NCI-H748 treated with DMSO at 0.1 percent for 48 hours (cell line): ENCODE measurements at places on chromosomes 11 and 22.
A peak's percentile ranks its signal among the peaks of the same experiment; 100 is the strongest.

- no peak for DNase-seq
Measured at GRCh38 chr11:28464252-28464867, 356.2 kb downstream of the METTL15 start.

GRCh38 chr22:50238755-50239154, 6.1 kb downstream of the TUBGCP6 start:
- no peak for DNase-seq

DNA sequence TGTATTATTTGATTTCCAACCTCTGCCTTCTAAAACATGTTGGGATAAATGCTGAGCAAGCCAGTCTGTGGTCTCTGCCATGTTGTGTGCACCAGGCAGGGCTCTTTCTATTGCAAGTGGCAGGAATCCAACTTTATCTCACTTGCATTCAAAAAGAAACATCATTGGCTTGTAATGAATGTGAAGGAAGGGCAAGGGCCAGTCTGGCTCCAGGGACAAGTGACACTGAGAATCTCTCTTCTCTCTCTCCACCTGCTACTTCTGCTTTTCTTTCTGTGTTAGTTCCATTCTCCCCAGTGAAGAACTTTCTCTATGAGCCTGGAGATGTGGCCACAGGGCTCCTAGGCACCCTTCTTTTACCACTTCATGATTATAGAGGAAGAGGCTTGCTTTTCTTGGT, 329.9 kb upstream of the NCAM1 start:
- no peak for DNase-seq

DNA sequence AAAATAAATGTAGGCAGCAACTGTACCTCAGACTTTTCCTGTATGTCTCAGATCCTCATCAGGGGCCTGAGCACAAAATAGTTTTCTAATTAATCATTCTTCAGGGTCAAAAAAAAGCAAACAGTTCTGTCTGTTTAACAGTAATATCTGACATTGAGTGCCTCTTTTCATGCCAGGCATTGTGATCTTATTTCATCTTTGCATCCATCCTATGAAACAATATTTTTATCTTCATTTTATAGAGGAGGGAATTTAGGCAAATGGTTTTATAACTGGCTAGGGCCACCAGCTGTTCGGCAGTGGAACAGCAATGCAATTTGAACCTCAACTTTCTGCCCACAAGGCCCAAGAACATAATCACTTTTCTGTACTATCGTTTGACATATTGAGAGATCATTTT, 145.6 kb downstream of the WNT7B start:
- DNase-seq, result no peak

DNA sequence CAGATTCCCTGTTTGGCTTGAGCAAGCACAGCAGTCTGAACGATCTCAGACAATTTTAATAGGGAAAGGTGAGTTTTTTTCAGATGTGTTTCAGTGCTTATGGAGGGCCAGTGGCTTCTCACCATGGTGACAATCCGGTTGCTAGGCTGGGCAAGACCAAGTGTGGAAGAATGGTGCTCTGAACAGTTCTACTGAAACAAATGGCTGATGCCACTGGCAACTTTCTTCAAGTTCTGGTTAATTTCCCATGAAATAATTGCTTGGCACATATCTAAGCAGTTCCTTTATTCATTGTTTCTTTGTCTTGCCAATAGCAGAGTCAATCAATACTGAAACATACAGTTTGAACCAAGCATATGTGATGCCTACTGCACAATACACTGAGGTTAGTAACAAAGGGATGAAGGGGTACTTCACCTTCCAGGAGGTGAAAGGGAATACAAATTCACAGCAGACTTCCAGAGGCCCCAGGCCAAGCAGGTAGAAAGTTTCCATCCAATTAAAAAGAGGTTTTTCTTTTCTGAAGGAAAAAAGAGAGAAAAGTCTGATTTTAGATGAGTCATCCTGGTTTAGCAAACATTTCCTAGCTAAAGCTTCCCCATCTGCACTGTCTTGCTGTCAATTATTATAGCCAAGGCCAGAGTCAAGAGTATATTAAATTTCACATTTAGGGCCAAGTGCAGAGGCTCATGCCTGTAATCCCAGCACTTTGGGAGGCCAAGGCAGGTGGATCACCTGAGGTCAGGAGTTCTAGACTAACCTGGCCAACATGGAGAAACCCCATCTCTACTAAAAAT, 21.2 kb upstream of the NDUFC2 start:
- DNase-seq, result no peak

- DNase-seq, result no peak
Measured at GRCh38 chr11:117337076-117337475, 9.4 kb downstream of the CEP164 start.

- DNase-seq, result no peak
Measured at GRCh38 chr11:3222003-3222855, 3.6 kb upstream of the MRGPRG start.

- DNase-seq, result no peak
Measured at GRCh38 chr11:67632982-67633755, 3.4 kb upstream of the NUDT8 start.

DNA sequence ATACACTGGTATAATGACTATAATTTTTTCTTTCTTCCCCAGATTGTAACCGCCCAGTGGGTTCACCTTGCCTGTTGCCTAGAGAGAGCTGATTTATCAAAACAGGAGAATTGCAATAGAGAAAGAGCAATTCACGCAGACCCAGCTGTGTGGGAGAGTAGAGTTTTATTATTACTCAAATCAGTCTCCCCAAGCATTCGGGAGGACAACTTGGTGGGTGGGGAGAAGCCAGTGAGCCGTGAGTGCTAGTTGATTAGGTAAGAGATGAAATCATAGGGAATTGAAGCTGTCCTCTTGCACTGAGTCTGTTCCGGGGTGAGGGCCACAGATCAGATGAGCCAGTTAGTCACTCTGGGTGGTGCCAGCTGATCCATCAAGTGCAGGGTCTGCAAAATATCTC, 73.2 kb downstream of the SLC35F2 start:
- DNase-seq, result no peak

- DNase-seq, result no peak
Measured at GRCh38 chr11:85385547-85385946, 241.6 kb downstream of the DLG2 start.

GRCh38 chr11:70628855-70629844, 230.8 kb downstream of the CTTN start:
- DNase-seq, result peak; percentile 25

- DNase-seq, result no peak
Measured at GRCh38 chr22:33476716-33477115, 418.5 kb upstream of the SYN3 start.

DNA sequence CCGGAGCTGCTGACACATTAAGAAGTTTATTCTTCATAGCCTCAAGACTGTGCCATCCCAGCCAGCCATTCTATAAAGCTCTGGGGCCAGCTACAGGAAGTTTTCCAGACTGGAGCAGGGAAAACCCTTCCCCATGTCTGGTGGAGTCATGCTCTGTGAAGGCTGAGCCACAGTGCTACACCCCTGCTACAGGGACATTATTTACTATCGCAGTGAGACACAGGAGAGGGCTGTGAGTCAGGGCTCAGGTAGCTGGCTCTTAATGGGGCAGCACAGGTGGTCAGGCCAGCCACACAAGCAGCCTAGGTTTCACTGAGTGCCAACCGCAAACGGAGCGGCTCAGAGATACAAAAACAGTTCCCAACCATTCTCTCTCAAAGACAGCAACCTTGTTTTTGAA, 12.1 kb downstream of the HPS4 start:
- no peak for DNase-seq

DNA sequence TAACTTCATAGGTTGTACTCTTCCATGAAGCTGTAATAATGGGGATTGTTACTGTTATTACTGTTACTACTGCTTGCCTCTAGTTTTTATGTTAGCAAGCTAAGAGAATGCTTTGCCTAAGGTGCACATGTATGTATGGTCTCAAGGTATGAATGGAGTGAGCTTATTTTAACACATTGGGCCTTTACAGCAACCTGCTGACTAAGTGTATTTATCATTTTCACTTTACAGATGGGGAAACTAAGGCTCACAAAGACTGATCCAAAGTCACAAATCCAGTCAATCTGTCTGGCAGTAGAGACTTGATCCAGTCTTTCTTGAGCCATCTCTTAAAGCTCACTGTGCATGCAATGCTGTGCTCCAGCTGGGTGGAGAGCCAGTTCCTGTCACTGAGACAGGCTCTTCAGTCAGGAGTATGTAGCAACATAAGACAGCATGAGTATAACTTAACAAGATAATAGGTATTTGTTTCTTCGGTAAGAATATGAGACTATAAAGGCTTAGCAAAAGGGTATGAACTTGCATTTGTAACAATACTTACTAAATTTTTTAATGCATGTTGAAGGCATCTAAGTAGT, 66.5 kb downstream of the PPP2R1B start:
- no peak for DNase-seq

DNA sequence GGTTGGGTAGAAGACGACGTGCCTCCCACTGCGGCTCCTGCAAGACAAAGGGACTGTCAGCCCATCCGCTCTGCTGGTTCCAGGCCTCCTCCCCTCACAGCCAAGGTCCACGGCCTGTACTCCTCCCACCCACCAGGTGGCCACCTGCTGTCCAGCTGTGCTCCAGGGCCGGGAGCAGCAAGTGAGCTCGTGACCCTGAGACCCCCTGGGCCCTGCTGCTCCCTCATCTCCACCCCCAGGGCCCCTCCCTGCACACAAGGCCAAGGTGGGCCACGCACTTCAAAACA, 27.4 kb downstream of the TSPAN4 start:
- DNase-seq, result no peak

- no peak for DNase-seq
Measured at GRCh38 chr22:20998411-20999336, 3.2 kb downstream of the THAP7 start.

- no peak for DNase-seq
Measured at GRCh38 chr11:57406337-57406904, 16.0 kb upstream of the PRG2 start.

GRCh38 chr11:18802381-18803257, 11.0 kb upstream of the PTPN5 start:
- peak; percentile 43 for DNase-seq

- DNase-seq, result peak; percentile 30
Measured at GRCh38 chr11:78714539-78714938, 139.9 kb upstream of the NARS2 start.

GRCh38 chr11:12110714-12111548, 541 bp downstream of the MICAL2 start:
- no peak for DNase-seq

- no peak for DNase-seq
Measured at GRCh38 chr11:3735827-3736226, 61.5 kb downstream of the NUP98 start.

GRCh38 chr11:84136926-84137325, 850.8 kb upstream of the CCDC90B start:
- DNase-seq, result no peak

DNA sequence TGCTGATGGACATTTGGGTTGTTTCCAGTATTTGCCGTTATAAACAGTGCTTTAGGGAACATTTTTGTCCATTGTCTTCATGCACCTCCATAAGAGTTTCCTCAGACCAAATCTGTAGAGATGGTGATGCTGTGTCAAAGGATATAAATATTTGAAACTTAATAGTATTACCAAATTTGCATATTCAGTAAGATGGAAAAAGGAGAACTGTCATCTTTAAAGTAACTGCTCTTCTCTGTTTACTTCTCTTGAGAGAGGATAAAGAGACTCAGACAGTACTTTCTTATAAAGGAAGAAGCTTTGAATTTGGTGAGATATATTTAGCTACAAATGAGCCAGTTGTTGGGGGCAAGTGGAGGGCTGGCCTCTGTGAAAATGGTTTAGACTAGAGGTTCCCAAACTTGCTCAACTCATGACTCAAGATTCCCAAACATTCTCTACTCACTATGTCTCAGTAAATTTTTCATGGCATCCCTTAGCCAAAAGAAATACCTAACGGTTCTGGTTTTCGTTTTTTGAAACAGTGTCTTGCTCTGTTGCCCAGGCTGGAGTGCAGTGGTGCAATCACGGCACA, 26.2 kb downstream of the SHISA8 start:
- no peak for DNase-seq

DNA sequence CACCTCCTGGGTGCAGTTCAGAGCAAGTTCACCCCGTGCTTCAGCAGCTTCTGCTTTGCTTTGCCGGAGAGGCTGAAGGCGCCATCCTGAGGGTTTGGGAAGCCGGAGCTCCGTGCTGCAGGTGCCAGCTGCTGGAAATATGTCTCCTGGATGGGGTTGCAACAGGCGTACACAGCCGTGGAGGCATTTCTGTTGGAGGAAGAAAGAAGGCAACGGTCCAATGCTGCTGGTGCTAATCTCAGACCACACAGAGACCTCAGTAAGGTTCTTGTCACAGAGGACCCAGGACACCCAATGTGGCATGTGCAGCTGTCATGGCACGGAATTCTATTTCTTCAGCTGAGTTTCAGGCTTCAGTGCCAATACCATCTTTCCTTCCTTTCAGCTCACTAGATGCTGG, 24.2 kb downstream of the ASPHD2 start:
- no peak for DNase-seq

GRCh38 chr11:66126064-66126463, 56.0 kb downstream of the PACS1 start:
- DNase-seq, result no peak

DNA sequence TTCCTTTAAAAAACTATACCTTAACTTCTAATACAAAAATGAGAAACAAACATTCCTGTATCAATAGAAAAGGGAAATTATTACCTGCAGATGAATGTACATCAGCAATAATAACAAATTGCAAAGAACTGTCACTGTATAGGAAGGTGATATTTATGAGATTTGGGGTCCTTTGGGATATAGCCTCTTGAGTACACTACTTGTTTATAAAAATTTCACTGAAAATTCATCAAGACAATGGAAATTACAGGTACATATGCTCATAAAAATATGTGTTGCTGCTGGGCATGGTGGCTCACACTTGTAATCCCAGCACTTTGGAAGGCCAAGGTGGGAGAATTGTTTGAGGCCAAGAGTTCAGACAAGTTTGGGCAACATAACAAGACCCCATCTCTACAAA, 34.0 kb upstream of the OR5P2 start:
- no peak for DNase-seq

- no peak for DNase-seq
Measured at GRCh38 chr11:130705670-130706421, 210.4 kb downstream of the SNX19 start.

- no peak for DNase-seq
Measured at GRCh38 chr22:18062421-18062820, 15.4 kb upstream of the PEX26 start.

GRCh38 chr11:8250434-8250833, 13.2 kb downstream of the LMO1 start:
- DNase-seq, result no peak

GRCh38 chr22:42993651-42994275, 21.2 kb downstream of the PACSIN2 start:
- DNase-seq, result no peak

GRCh38 chr11:96267496-96268032, 75.4 kb downstream of the MAML2 start:
- no peak for DNase-seq
